Calu3 (cell line): ENCODE measurements at places on chromosomes 12 and 14.

GRCh38 chr14:72479461-72479931, 414.4 kb downstream of the DPF3 start:
- no peak for DNase-seq

GRCh38 chr12:25681580-25681979, 128.5 kb upstream of the LMNTD1 start:
- DNase-seq = no peak

GRCh38 chr14:67172056-67172455, 17.2 kb upstream of the GARIN2 start:
- DNase-seq = no peak

GRCh38 chr14:69620211-69620611, 8.8 kb downstream of the SUSD6 start:
- peak; percentile 70 for DNase-seq

- DNase-seq = no peak
Observed at GRCh38 chr12:44574586-44574985, 301.5 kb downstream of the NELL2 start.
